ENCODE measurements at places on chromosomes 5 and 9.

DNA sequence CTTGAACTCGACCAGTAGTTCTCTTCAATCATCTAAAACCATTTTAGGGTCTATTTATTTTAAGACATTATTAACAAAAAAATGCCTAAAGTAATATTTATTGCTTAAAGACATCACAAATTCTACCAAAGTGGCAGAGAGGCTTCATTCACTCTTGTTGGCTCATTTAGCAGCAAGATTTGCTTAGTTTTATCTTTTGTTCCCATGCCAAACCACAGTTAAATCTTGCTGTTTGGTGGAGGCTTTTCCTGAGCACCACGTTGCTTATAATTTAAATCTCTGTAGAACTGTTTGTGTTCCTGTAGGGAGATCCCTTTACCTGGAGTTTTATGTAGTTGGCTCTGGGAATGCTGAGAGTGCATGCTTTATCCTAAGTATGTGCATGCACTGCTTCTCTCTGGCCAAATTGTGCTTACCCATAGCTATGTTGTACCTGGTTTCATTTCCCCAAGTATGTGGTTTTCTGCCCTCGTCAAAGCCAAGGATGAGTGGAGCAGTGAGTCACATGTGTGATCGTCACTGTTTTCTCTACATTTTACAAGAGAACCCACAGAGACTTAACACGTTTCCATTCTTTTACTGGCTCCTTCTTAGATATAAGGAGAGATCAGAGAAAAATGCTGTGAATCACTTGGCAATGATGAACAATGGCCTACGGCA, 42.1 kb upstream of the MAST4 start:
- no peak for DNase-seq

DNA sequence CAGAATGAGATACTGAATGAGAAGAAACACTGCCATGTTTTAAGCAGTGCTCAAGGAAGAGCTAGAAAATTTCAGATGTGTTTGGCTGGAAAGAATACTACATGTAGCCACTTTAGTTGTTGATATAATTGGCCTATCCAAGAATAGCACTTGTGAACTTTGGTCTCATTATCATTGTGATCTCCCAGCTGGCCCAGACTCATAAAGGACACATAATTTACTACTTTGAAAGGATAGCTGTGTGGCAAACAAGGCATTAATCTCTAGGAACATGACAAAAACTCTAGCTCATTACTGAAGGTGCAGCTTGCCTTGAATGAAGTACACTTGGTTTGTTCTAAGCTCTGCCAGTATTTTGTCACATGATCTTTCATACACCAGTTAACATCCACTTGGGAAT, 356.3 kb downstream of the CSNK1G3 start:
- DNase-seq, result no peak

DNA sequence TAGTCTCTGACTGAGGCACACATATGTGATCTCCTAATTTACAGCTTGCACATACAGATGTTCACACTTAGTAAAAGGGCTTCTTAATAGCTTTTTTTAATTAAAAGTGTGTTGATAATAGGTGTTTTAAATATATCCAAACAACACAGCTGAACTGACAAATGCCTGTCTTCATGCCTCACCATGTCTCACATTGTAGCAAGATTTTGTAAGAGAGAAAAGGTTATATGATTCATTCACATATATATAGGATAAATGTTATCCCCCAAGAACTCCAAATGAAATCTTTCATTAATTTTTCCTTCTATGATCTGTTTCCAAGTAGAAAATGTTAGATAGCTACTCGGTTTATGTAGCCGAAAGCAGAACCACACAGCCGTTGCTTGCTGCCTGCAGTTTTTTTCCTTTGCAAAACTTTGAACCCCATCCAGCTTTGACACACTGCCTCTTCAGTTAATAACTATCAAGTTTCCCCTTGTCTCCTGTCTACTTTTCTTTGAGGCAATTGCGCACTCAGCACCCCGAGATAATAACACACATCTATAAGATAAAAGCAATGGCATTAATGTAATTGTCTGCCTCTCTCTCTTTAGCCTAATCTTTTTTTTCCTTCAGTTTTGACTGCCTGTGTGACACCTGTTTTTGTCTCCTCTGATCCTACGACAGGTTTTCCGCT, 299.2 kb downstream of the BNC2 start:
- no peak for DNase-seq

DNA sequence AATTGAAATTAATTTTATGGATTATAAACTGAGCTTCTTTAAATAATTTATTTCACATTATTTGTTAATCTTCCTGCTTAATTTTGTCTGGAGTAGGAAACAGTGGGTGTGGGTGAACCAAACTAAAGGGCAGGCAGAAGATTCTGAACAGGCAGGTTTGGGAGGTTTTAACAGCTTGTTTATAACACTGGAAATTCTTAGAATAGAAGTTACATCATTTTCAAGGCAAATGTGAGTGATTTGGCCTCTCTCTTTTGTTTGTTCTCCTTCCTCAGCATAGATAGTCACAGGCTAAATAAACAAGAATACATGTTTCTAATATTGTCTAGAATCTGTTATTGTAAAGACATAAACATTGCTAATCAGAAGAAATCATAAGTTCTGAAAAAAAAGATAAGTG, 970.9 kb upstream of the NUDT12 start:
- no peak for DNase-seq

GRCh38 chr5:124740991-124741583, 5.4 kb downstream of the ZNF608 start:
- DNase-seq, result no peak

DNA sequence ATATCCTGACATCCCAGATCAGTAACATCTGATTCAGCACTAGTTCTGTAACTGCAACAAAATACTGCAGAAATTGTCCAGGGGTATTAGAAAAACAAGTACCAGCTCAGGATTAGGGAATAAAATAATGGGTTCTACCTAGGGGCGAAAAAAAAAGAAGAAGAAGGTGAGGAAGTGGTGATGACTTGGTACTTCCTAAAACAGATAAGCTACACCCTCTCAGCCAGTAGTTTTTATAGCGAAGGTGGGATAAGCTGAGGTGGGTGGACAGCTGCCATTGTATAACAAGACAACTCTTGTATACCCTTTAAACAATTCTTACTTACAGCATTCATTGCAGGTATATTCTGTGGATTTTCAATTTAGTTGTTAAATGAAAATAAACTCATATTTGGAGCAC, 19.1 kb downstream of the RAPGEF6 start:
- no peak for DNase-seq

- no peak for DNase-seq
These were observed 55.4 kb upstream of the PPP3R2 start for GRCh38 chr9:101650142-101650541.

- DNase-seq, result no peak
These were observed 125.0 kb downstream of the LHFPL2 start for GRCh38 chr5:78523314-78524193.

GRCh38 chr5:92560698-92561401, 1020.2 kb downstream of the NR2F1-AS1 start:
- no peak for DNase-seq

- no peak for DNase-seq
These were observed 98.8 kb upstream of the KLF4 start for GRCh38 chr9:107588393-107588792.

GRCh38 chr9:115115117-115115880, 2.7 kb downstream of the TNC start:
- no peak for DNase-seq

DNA sequence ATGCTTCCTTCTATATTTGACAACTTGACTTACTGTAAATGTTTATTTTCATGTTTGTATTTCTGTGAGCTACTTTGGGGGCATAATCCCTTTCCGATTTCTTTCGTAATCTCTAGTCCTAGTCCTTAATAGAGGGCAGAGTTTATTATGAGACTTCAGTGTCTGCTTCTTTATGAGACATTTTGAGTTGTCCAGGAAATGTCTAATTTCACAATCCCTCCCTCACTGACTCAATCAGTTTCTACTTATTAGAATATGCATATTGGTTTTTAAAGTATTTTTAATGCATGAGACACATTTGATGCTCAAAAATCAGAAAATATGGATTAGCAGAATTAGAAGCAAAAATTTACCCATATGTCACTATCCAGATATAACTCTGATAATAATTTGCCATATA, 160.9 kb downstream of the FOCAD start:
- no peak for DNase-seq

DNA sequence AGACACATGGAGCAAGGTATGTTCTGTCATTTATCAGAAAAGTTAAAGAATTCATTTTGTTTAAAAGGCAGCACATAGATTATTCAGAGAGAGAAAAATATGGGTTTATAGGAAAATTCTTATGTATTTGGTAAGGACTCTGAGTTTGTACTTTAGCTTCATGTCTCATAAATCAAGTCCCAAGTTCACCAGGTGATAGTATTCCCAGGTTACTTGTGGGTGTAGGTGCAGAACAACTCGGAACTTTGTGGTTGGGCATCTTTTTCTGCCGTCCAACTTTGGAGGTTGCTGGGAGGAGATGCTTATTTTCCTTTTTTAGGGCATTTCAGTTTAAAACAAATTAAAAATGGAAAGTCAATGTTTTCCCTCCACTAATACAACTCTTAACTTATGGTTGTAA, 269.8 kb upstream of the DMRT1 start:
- no peak for DNase-seq

GRCh38 chr5:10740384-10740783, 20.6 kb downstream of the DAP start:
- DNase-seq, result no peak

DNA sequence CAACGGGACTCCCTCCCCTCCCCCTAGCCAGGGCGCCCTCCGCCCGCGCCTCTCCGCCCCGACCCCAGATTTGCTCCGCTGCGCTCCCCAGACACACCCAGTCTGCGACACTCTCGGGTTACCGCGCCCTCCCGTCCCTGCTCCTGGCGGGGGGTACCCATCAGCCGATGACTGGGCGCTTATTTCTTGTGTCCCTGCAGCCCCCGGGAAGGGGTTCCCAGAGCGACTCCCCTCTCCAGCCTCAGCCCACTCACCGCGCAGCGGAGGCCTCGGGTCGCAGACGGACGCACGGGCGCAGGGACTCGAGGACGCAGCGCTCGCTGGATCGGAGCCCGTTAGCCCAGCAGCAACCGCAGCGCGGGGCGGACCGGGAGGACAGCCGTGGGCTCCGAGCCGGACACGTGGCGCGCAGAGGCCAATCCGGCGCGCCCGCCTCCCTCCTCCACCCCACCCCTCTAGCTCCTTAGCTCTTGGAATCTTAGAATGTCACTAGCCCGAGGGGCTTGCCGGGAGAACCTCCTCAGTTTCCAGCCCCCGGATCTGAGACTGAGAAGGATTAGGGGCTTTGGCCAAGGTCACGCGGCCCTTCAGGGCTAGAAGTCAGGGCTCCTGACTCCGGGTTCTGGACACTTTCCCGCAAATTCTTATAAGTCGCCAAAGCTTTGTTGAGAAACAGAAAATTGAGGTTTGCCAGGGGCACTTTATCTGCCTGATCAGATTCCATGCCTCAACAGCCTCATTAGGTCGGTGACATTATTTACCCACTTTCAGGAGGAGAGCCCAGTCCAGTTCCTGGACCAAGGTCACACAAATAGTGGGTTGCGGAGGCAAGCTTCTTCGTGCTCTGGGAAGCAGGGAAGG, at the start of gene ANXA6:
Gene ANXA6 (minus strand): TSS at position 354 of the 861 bp plus-strand sequence. CDS start 9,878 bp downstream, outside the sequence.
- DNase-seq, result peak; percentile 69

- DNase-seq, result no peak
These were observed 26.8 kb downstream of the ANKRD55 start for GRCh38 chr5:56206126-56206910.

GRCh38 chr9:122131401-122132001, 28.1 kb downstream of the NDUFA8 start:
- no peak for DNase-seq

Measured in activated T-cell treated with anti-CD3 and anti-CD28 coated beads, Interleukin-2, amount 50 U/mL, for 1 hour (primary cell).